ENCODE measurements at places on chromosomes 11 and 22.

DNA sequence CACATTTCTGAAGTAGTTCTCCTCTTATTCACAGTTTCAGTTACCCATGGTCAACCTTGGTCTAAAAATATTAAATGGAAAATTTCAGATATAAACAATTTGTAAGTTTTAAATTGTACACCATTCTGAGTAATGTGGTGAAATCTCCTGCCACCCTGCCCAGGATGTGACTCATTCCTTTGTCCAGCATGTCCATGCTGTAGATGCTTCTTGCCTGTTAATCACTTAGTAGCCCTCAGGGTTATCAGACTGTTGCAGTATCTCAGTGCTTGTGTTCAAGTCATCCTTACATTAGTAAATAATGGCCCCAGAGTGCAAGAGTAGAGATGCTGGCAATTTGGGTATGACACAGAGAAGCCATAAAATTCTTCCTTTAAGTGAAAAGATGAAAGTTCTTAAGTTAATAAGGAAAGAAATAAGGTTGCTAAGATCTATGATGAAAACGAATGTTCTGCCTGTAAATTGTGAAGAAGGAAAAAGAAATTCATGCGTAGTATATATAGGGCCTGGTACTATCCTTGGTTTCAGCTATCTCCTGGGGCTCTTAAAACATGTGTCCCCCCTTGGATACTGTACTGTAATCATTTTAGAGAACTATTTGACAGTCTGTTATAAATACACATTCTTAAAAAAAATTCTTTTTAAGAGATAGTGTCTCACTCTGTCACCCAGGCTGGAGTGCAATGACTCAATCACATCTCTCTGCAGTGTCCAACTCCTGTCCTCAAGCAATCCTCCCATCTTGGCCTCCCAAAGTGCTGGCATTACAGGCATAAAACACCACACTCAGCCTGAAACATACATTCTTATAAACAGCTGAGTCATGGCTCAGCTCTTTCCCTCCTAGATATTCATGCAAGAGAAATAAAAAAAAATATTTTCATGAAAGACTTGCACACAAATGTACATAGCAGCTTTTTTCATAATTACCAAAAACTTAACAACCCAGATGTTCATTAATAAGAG is 31.3 kb downstream of the MTNR1B start:
- DNase-seq = peak; percentile 70

- DNase-seq = no peak
These were observed 1054.0 kb downstream of the NTM start for GRCh38 chr11:132424433-132424832.

DNA sequence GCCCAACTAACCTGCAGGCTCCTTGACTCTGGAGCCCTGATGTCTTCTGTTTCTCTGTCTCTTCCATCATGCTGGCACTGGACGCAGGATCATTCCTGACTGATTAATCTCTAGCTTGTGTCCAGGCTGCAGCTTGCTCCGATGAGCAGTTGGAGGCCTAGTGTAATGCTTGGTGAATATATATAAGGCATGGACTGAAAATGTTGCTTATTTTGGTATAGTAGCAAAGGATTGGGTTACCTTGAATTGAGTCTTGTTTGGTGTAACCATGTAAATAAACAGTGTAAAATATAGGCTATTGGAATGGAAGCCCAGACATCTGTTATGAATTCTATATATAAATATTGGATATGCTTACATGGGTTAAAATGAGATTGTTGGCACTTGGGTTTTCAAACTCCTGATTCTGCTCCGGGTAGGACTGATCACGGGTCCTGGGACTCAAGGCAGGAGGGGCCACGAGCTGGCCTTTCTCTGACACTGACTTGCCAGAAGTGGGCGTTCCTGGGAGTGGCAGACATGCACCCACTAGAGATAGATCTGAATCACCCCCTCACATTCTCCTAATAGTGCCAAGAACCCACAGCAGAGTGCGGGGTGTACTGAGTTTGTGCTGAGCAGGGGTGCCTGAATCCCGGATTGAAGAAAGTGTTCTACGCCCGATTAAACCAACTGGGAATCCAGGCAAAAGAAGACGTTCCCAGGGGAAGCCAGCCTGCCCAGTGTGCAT is 25.8 kb downstream of the LRP5 start:
- peak; percentile 56 for DNase-seq

DNA sequence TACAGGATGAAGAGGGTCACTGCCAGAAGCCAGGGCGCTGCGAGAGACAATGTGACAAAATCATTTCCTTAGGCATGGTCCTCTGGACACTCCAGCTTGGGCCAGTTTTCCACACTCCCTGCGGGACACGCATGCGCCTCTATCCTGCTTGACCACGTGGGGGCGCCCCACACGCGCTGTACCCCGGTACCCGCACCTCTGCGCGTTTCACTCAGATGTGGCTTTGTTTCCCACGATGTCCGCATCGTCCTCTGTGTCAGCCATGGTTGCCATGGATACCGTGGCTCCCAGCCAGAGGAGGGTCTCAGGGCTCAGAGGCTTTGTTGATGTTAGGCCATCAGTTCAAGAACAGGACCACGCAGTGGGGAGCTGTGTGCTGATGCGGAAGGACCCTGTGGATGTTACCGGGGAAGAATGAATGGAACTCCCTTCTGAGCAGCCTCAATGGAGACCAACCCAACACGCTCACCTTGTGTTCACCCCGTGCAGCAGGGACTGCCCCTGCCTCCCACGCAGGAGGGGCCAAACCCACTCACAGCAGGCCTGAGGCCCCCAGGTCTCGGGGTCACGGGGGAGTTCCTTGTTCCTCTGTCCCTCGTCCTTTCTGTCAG is 101.1 kb upstream of the SLC22A12 start:
- DNase-seq = no peak

DNA sequence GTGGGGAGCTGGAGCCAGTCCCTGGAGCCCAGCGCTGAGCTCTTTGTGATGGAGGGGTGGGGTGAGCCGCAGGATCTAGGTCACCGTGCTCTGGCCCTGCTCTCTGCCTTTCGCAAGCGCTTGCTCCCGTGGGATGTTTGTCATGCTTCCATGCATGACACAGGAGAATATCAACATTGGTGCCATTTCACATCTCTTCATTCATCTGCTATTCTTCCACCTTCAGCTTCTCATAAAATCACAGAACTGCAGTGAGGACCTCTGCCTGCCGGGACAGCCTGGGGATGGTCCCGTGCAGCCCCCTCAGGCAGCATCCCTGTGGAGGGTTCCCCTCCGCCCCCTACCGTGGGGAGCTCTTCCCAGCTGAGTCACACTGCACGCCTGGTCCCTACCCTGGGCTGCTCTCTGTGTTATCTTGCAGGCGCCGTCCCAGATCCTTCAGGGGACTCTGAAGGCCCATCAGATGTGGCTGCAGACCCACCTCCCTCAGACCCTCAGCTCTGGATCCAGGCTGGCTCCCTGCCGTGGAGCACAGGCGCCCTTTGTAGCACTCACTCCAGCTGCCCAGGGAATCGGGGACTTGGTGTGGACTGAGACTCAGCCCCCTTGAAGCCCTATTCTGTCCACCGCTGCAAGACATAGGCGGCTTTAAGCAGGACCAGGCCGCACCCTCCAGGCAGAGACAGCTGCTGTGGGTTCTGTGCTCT is 5.1 kb upstream of the SEPTIN5 start:
- no peak for DNase-seq

DNA sequence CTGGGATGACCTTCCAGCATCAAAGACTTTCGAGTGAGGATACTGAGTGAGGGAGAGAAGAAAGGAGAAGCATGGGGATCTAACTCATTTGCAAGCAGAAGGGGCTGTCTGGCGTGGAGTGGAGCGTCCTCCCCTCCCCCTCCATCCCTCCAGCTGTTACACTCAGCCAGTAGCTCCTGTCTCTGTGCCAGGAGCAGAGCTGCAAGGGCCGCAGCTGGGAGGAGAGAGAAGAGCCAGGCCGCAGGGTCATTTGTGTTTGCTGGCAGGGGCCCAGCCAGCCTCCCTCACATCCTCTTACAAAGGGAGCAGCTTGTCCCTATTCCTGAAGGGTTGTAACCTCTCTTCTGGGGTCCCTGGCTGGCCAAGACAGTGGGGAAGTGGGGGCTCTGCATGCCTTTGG is 57.9 kb downstream of the NECTIN1 start:
- DNase-seq = peak; percentile 60

DNA sequence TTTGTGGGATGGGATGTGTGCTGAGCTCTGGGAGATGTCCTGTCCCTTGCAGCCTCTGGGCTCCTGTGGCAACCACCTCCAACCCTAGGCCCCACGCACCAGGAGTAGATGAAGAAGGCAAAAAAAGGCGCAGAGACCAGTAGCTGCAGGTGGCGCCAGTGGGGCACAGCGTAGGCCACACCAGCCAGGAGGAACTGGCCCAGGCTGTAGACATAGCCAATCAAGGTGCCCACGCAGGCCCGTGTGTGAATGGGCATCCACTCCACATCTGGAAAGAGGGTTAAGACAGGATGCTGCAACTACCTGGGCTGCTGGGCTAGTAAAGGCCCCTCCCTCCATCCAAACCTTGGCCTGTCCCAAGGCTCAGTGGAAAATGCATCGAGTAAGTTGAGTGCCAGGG is 3.0 kb downstream of the SLC22A6 start:
- DNase-seq = no peak

- DNase-seq = no peak
These were observed 218.9 kb upstream of the ISX start for GRCh38 chr22:34847072-34847471.

GRCh38 chr22:33659448-33659847 is 260.8 kb downstream of the LARGE1 start:
- DNase-seq = no peak

- no peak for DNase-seq
These were observed 25.7 kb downstream of the TUB start for GRCh38 chr11:8106679-8107078.

- no peak for DNase-seq
These were observed 1.2 kb downstream of the DKK3 start for GRCh38 chr11:12007230-12007593.

DNA sequence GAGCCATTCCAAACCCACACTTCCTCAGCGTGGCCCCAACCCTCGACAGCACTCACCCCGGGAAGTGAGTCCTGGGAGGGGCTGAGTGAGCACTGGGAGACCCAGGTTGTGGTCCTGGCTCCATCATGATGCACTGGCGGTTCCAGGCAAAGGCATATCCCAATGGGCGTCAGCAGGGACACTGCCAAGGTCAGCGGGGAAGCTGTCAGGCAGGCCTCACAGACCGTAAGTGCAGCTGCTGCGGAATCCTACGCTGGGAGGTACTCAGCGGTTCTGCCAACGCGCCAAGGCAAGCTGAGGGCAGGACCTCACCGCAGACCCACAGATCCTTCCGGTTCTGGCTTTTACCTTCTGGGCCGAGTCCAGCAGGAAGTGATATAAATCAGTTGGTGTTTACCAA is 1.4 kb upstream of the GAL3ST1 start:
- DNase-seq = no peak

DNA sequence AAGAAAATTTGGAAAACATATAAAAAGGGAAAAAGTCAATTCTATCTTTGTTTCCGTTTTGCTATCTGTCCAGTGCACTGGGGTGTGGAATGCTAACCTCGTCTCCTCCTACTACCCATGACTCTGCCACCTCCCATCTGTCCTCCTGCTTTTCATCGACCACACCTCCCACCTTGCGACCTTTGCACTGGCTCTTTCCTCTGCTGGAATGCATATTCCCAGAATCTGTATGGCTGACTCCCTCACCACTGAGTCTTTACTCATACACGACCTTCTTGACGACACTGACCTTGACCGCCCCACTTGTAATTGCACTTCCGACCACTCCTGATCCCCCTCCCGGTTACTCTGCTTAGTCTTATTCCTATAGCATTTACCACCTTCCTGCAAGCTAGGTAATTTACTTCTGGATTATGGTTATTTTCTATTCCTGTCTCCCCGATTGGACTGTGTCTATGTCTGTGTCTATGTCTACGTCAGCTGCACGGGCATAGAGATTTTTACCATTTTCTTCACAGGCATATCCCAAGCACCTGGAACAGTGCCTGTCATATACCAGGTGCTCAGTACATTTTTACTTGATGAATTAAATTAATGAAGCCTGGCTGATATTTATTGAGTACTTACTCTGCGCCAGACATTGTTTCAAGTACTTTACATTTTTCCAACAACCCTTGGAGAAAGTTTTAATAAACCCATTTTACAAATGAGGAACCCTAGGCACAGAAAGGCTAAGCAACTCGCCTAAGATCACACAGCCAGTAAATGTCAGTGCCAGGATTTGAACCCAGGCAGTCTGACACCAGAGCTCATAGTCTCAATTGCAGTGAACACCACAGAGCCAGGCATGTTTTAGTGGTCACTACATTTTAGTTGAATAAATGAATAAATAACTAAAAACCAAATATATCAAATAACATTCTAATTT is 89.3 kb upstream of the SLC22A12 start:
- no peak for DNase-seq

DNA sequence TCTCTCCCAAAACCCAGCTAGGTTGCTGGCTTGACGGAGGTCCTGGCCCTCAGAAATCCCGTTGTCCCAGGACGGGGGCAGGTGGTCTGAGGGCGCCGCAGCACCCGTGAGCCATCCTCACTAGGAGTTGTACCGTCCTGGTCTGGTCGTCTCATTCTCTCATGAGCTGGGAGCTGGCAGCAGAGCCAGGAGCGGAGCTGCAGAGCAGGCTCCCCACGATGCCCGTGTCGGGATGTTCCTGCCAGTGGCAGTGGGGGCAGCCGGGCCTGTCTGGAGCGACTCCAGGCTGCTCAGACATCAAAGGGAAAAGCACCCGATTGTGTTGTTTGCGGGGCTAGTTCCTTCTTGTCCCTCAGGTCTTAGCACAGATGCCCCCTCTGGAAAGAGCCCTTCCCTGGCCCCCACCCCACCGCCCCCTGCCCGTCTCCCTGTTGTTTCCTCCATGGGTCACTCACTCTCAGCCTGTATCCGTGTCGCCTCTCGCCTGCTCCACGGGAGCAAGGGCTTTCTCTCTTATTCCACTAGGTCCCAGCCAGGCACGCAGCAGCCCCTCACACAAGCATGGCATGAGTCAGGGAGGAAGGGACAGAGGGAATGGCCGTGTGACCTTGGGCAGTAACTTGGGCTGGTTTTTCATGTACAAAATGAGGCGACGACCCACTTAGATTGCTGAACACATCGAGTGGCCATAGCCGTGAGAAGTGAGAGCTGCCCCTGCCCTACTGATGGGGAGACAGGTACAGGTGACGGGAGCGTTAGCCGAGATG is 23.2 kb upstream of the MGAT3 start:
- DNase-seq = no peak
